ENCODE measurements at places on chromosomes 6 and 20.

- no peak for DNase-seq
Measured at GRCh38 chr6:98787961-98788360, 46.4 kb upstream of the POU3F2 start.

DNA sequence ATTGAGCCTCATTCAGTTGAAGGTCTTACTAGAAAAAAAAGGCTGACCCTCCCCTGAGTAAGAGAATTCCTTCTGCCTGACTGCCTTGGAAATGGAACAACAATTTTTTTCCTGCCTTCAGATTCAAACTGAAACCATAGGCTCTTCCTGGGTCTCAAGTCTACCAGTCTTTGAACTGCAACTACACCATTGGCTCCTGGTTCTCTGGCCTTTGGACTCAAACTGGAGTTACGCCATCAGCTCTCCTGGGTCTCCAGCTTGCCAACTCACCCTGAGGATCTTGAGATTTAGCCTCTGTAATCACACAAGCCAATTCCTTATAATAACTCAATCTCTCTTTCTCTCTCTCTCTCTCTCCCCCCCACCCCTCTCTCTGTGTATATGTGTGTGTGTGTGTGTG, 36.0 kb upstream of the SNX9 start:
- no peak for DNase-seq

GRCh38 chr6:47780510-47781356, 1.1 kb upstream of the OPN5 start:
- peak; percentile 52 for DNase-seq

DNA sequence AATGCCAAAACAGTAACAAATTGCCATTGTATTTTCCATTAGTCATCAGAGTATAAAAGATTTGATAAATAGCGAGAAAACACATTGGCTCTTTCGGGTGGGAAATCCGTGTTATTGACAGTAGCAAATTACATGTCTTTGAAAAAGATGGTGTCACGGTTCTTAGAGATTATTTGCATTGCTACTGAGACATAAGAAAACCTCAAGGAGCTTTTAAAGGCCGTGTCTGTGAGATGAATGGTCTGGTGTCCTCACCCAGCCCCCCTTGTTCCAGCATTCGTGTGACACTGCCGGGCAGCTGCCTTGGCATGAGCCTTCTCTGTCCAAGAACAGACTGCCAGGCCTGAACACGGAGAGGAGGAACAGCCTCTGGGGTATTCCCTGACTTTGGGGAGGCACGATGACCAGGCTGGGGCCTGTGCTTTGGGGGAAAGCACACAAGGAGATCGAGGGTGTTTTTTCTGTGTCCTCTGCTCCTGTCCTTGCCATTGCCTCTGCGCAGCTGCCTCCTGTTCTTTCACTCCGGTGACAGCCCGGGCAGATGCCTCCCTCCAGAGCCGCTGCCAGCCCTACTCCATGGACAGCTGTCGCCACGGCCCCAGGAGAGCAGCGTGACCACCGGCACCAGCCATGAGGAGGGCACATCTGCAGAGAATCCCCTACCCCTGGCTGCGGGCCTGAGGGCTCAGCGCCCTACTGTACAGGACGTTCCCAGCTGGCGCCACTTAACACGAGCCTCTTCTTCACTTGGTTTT, 167.7 kb upstream of the CDYL start:
- DNase-seq = peak; percentile 39

DNA sequence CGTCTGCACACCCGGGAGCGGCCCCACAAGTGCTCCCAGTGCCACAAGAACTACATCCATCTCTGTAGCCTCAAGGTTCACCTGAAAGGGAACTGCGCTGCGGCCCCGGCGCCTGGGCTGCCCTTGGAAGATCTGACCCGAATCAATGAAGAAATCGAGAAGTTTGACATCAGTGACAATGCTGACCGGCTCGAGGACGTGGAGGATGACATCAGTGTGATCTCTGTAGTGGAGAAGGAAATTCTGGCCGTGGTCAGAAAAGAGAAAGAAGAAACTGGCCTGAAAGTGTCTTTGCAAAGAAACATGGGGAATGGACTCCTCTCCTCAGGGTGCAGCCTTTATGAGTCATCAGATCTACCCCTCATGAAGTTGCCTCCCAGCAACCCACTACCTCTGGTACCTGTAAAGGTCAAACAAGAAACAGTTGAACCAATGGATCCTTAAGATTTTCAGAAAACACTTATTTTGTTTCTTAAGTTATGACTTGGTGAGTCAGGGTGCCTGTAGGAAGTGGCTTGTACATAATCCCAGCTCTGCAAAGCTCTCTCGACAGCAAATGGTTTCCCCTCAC, 21.0 kb downstream of the PRDM1 start:
- no peak for DNase-seq

GRCh38 chr6:74091136-74091793, 395.3 kb downstream of the CD109 start:
- DNase-seq = peak; percentile 0

GRCh38 chr6:71851214-71851613, 35.1 kb upstream of the RIMS1 start:
- no peak for DNase-seq

GRCh38 chr6:144809120-144809519, 524.0 kb downstream of the UTRN start:
- no peak for DNase-seq

GRCh38 chr6:42781796-42782688, at the start of gene BICRAL:
BICRAL (plus strand) TSS chr6:42782052; CDS start chr6:42822023, 39,971 bp downstream.
- peak; percentile 71 for DNase-seq

DNA sequence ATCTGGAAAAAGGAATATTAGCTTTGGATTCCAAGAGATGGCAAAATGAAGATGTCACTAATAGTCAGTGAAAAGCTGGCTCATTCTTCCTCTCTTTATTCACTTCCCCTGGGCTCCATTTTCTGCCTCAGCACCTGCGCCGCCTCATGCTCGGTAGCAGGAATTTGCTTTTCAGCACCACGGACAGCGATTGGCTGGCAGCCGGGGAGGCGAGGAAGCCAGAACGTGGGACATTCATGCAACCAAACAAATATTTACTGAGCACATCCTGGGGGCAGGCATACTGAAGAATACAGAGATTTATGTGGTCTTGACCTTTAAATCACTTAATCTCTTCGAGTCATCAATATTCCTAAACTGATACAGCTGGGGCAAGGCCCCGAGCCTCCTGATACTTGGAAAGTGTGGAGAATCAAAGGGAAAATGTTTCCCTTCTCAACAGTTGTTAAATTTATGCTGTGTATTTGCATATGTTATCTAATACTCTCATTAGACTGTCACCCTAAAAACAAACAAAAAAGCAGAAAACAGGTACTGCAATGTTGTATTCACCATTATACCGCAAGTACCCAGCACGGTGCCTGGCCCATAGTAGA, 12.1 kb upstream of the PDYN start:
- no peak for DNase-seq

- no peak for DNase-seq
Measured at GRCh38 chr6:110471726-110472365, 4.6 kb downstream of the SLC22A16 start.

DNA sequence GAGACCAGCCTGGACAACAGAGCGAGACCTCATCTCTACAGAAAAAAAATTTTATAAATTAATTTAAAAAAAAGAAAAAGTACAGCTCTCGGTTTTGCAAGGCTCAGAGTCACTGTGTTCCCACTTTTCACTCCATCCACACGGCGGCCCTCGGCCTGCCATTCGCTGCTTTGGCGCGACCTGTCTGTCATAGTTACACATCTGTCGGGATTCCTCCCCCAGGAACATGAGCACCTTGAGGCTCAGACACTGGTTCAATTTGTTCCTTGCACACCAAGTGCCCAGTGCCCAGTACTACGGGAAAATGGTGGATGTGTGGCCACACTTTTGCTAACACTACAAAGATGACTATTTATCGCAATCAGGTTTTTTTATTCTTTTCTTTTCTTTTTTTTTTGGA, 8.4 kb downstream of the CTSZ start:
- DNase-seq = no peak

- DNase-seq = no peak
Measured at GRCh38 chr20:53253668-53254067, 281.5 kb downstream of the TSHZ2 start.

GRCh38 chr6:36252005-36252404, 17.9 kb upstream of the PNPLA1 start:
- no peak for DNase-seq

- DNase-seq = no peak
Measured at GRCh38 chr20:43404878-43405277, 52.8 kb upstream of the SRSF6 start.

- no peak for DNase-seq
Measured at GRCh38 chr20:50578778-50579165, 68.6 kb downstream of the PTPN1 start.

DNA sequence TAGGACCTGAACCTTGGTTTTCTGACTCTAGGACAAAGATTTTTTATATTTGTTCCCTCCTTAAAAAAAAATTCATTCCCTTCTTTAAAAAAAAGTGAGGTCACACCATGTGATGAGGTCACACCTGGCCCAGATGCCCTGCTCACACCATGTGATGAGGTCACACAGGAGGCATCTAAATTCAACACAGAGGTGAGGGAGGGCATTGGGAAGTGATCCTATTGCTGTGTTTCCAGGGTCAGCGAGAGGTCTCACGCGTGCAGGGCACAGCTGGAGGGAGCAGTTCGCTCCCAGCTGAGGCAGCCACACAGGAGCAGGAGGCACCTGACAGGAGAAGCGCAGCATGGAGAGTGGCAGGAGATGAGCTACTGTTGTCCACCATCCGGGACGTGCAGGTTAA, 92.5 kb downstream of the SLC22A23 start:
- DNase-seq = no peak

DNA sequence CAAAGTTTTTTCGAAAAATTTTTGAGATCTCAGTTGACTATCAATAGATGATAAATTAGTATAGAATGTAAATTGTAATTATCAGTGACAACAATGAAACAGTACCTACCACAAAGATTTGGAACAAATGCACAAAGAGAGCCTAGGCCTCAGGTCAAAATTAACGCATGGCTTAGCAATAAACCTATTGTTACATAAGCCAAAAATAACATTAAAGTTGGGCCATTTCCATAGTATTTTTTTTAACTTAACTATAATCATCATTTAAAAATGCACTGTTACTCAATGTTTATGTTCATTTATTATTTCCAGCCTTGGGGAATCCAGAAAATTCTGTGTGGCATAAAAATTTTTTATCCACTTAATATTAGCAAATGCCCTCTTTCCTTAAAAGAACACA, 117.0 kb downstream of the EPB41L2 start:
- DNase-seq = no peak

GRCh38 chr6:152318278-152318677, 318.9 kb downstream of the SYNE1 start:
- DNase-seq = no peak

GRCh38 chr20:8930726-8931125, 138.2 kb upstream of the PLCB4 start:
- DNase-seq = no peak

- DNase-seq = no peak
Measured at GRCh38 chr6:111207141-111207858, 120.0 kb downstream of the SLC16A10 start.

- DNase-seq = no peak
Measured at GRCh38 chr6:26122402-26122792, 35.2 kb downstream of the HFE start.

GRCh38 chr6:21026576-21027273, 492.5 kb downstream of the CDKAL1 start:
- no peak for DNase-seq

GRCh38 chr6:28979679-28980078, 25.4 kb downstream of the ZNF311 start:
- no peak for DNase-seq

- DNase-seq = no peak
Measured at GRCh38 chr20:49725694-49726093, 12.0 kb upstream of the B4GALT5 start.

GRCh38 chr6:137637121-137637520, 142.9 kb upstream of the OLIG3 start:
- DNase-seq = no peak

DNA sequence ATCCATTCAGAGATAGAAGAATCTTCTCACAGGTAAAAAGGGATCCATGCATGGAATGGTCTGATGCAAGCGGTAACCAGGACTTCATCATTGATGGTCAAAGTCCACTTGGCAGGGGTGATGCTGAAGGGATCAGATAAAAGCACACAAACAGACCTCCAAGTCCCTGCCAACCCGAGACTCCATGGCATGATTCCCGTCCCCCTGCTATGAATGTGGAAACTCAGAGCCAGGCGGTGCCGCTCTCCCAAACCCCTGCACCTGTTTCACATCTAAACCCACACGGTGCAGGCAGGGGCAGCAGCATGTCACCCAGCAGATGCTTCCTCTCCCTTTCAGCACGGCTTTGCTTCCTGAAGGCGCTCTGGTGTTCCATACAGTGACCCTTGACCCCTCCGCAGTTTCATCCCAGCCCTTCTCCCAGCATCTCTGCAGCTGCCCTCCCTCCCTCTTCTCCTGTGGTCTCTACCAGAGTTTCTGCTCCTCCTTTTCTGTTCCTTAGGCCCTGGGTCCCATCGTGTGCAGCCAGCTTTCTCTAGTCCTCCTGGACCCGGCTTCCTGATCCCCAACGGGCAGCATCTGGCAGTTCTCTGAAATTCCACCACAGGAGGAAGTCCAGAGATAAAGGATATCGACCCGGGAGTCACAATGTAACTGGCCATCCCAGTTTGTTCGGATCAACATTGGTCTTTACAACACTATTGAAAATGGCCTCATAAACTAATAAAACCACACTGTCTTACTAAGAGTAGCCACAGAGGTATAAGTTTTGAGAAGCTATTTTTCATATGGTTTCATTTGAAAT, 235.0 kb downstream of the TTLL2 start:
- no peak for DNase-seq

DNA sequence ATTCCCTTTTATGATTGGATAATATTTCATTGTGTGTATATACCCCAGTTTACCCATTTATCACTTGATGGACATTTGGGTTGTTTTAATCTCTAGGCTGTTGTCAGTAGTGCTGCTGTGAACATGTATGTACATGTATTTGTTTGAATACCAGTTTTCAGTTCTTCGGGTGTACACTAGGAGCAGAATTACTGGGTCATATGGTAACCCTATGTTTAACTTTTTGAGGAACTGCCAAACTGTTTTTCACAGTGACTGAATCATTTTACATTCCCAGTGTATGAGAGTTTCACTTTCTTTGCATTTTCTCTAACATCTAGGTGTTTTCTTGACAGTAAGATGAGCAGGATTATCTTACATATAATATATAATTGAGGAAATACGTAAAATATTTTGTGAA, 44.7 kb upstream of the ADIG start:
- DNase-seq = no peak

DNA sequence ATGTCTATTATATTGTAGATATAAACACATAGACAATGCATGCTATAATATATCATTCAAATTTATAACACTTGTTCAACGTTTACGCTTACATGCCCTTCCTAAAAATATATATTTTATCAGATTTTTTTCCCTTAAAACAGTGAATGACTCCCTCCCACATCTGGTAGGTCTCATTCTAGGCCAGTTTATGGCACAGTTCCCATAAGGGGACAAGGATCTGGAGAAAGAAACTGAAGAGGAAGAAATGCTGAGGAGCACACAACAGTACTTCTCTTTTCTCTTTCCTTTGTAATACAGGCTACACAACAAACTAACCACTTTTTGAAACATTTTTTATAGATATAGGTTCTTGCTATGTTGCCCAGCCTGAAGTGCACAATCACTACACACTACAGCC, 48.6 kb upstream of the RCAN2 start:
- no peak for DNase-seq
